ENCODE measurements at places on chromosomes 13 and 19.

- DNase-seq, result no peak
Measured at GRCh38 chr13:42247883-42248282, 24.1 kb upstream of the AKAP11 start.

DNA sequence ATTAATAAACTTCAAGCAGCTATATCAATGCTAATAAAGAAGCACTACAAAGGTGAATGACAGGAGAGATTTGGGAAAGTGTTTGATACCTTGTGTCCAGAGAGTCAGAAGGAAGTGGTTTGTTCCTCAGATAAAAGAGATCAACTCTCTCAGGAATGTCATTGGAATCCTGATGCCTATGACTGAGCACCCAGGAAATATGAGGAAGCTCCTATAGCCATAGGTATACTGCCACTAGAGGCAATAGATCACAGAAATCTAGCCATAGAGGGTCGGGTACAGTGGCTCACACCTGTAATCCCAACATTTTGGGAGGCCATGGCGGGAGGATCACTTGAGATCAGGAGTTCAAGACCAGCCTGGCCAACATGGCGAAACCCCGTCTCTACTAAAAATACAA, 612.6 kb downstream of the DACH1 start:
- no peak for DNase-seq

- DNase-seq, result no peak
Measured at GRCh38 chr19:48992581-48993174, 431 bp downstream of the GYS1 start.

DNA sequence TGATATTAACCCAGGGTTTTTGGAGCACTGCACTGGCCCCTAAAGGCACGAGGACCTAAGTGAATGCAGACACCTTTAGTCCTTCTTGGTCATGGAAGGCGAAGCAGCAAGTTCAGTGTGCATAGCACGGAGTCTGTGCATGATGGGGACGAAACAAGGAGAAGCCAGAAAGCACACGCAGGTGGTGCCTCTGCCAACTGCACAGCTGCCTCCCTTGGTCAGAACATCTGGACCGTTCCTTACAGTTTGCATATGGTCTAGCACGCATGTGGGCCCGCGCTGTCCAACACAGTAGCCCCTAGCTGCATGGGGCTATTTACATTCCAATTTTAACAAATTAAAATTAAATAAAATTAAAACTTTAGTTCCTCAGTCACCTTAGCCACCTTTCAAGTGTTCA, 44.0 kb downstream of the FLT3 start:
- no peak for DNase-seq

DNA sequence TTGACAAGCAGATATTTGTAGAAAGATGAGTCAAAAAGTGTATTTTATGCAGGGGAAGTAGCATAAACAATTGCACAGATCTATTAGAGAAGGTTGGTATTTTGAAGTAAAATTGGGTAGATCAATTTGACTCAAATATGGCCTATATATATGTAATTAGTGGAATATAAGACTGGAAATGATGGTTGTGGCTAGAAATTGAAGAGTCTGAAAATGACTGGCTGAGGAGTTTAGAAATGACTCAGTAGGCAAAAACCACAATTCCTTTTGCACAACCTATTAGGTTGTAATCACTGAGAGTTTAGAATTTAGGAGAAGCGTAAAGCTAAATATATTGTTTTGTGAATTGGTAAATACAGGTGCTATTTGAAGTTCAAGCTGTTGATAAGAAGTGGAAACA, 622.6 kb upstream of the PCDH20 start:
- DNase-seq, result no peak

GRCh38 chr19:45785781-45786532, 3.7 kb upstream of the DMPK start:
- no peak for DNase-seq

- DNase-seq, result no peak
Measured at GRCh38 chr13:109694972-109695371, 91.4 kb downstream of the IRS2 start.

- DNase-seq, result no peak
Measured at GRCh38 chr13:75393839-75394520, 88.0 kb downstream of the TBC1D4 start.

DNA sequence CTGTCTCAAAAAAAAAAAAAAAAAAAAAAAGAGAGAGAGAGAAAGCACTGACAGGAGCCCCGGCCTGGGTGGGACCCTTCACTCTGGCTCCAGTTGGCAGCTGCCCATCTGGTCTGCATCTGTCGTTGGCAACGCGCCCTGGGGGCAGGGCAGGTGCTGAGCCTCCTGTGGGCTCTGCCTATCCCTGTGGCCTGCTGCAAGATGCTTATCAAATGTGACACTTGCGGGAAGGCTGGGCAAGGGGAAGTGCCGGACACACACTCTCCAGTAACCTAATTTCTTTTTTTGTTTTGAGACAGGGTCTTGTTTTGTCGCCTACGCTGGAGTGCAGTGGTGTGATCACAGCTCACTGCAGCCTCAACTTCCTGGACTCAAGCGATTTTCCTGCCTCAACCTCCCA, 10.7 kb upstream of the KPTN start:
- no peak for DNase-seq

GRCh38 chr19:3556978-3557460, 367 bp downstream of the MFSD12 start:
- DNase-seq, result no peak

GRCh38 chr19:16849168-16849567, 20.0 kb downstream of the SIN3B start:
- no peak for DNase-seq

Data from NCI-H1048 (cell line).